ENCODE measurements at places on chromosomes 6 and 20.
A peak's percentile ranks its signal among the peaks of the same experiment; 100 is the strongest.

DNA sequence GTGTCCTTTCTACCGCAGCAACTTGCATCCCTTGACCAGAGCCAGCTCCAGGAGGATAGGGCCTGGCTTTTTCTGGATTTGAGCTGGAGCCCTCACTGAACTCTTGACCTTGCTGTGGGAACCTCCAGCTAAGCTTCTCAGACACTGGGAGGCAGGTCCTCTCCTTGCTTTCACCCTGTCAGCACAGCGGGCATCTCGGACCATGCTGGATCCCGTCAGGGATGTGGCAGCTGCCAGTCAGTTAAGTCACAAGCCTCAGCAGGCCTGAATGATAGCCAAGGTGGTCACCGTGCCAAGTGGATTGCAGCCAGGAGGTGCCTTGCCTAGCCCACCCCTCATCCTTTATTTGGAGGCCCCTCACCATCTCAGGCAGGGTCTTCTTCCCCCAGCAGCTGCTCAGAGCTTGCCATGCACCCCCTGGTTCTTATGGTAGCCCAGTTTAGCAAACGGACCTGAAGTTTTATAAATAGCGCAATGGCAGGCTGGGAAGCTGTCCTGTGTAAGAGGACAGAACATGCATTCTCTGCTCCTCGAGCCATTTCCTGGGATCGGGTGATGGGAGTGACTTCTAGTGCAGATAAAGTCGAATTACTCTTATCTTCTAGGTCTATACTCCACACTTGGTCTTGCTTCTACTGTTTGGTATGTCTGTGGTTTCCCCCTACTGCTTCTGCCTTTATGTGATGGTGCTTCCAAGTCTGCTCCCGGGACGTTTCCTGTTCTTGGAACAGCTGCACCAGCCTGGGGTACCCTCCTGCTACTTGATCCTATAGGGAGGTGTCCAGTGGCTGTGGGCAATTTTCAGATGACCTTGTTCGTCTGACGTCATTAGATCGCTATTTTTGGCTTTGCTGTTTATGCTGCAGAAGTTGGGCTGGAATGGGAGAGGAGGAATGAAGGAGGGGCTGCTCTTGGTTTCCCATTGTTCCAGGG is 7.1 kb upstream of the MYLK2 start:
- DNase-seq = no peak

GRCh38 chr6:31829633-31830283 is 2.2 kb downstream of the HSPA1B start:
- DNase-seq = peak; percentile 2

GRCh38 chr6:3592371-3592941 is 135.6 kb upstream of the SLC22A23 start:
- DNase-seq = no peak

GRCh38 chr6:22613051-22613450 is 43.7 kb downstream of the HDGFL1 start:
- no peak for DNase-seq

GRCh38 chr6:160973311-160974250 is 18.0 kb upstream of the MAP3K4 start:
- no peak for DNase-seq

- DNase-seq = no peak
These were observed 71.3 kb upstream of the FOXC1 start for GRCh38 chr6:1538369-1538768.

DNA sequence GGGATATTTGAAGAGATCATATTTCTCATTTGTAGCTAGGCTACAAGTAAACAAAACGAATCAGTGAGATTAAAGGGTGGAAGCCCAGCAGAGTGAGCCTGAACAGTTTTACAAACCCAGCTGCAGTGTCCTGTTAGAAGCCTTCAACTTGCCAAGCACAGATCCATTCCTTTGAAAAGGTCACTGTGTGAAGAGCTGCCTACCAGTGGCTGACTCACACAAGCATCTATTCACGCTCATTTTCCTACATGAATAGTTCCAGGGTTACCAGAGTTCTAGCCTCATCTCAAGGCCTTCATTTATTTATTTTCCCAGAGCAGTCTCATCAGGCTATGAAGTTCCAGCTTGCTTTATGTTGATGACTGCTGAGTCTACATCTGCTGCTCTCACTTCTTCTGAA is 25.7 kb upstream of the MLIP start:
- no peak for DNase-seq

DNA sequence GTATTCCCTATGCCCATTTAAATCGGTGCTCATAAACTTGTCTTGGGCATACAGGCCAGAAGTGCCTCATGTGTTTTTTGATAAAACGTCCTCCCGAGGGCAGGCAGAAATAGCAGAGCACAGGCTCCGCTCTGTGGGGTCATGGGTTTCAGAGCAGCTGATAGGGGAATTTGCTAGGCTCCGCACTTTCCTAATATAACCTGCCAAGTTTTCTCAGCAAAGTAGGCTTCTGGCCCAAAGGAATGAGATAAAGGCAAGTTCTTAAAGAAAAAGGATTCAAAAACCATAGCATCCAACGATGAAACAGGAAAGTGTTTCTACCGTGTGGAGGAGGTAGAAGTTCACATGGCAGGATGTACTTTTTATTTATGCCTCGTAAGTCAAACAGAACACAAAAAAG is 69.8 kb upstream of the RALGAPA2 start:
- no peak for DNase-seq

GRCh38 chr6:149248693-149249369 is 68.7 kb upstream of the TAB2 start:
- DNase-seq = no peak

- no peak for DNase-seq
These were observed 82.8 kb downstream of the MLIP start for GRCh38 chr6:54194067-54194466.

GRCh38 chr6:53439556-53439955 is 90.8 kb upstream of the ELOVL5 start:
- no peak for DNase-seq

DNA sequence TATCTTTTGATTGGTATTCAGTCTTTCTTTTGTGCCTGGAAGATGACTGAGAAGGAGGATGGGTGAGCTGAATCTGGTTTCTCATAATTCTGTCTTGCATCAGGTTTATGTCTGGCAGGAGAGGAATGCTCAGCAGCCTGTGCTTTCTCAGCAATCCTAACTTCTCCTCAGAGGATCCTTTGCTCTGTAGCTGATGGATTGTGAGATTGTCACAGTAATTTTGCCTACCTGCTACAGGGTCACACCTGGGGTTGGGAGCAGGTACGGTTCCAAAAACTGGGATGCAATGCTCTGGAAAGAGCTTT is 2.1 kb upstream of the HS3ST5 start:
- no peak for DNase-seq

GRCh38 chr6:168342636-168343035 is 23.1 kb upstream of the DACT2 start:
- no peak for DNase-seq

DNA sequence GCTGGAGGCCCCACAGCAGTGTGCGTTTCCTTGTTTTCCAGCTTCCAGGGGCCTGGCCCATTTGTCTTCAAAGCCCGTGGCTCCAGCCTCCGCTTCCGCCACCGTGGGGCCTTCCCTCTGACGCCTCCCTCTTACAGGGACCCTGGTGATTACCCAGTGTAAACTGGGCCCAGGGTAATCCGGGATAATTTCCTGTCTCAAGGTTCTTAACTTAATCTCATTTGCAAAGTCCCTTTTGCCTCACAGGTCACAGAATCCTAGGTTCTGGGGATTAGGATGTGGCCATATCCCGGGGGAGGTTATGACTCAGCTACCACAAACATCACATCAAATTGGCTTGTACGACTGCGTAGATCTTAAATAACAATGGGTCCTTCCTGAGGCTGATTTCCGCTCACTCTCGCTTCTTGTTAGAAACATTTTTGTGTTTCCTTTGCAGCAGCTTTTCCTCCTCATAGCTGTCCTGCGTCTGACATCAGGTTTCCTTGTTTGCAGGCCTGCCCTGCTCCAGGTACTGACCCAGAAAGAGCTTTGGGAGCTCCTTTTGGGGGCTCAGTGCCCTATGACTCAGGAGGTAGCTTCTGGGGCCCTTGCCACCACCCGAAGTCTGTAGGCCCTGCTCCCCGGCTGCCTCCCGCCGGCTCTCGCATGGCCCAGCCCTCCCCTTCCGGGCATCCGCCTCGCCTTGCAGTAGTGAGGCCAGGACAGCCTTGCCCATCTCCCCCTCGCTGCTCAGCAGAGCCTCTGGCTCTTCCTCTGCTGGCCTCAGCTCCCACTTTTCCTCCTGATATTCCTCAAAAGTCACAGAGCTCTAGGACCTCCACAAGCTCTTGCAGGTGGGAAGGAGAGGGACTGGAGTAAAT is 100.5 kb downstream of the ERMARD start:
- no peak for DNase-seq

DNA sequence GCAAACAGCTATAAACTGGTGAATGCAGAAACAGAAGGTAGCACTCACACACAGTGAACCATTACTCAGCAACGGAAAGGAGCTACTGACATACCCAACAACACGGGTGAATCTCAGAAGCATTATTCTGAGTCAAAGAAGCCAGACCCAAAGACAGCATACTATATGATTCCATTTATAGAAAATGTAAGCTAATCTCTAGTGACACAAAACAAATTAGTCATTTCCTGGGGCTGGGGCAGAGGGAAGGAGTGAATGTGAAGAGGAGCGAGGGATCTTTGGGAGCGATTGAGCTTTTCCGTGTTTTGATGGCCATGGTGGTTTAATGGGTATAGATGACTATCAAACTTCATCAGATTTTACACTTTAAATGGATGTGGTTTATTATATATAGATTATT is 614.6 kb downstream of the DHX35 start:
- no peak for DNase-seq

DNA sequence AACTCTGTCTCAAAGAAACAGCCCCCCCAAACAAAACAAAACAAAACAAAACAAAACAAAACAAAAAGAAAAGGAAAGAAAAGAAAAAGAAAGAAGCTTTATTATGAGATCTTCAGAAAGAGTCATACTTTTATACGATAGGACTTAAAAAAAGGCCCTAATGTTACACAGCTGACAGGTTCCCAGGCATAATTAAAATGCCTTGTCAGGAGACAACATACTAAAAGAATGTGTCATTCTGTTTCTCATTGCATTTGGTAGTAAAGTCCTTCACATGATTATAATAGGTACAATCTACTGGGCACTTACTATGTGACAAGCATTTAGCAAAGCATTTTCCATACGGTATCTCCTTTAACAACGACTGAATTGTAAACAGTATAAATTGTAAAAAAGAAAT is 36.4 kb upstream of the RPN2 start:
- DNase-seq = no peak

- no peak for DNase-seq
These were observed 52.9 kb downstream of the RNASET2 start for GRCh38 chr6:166903500-166903899.

DNA sequence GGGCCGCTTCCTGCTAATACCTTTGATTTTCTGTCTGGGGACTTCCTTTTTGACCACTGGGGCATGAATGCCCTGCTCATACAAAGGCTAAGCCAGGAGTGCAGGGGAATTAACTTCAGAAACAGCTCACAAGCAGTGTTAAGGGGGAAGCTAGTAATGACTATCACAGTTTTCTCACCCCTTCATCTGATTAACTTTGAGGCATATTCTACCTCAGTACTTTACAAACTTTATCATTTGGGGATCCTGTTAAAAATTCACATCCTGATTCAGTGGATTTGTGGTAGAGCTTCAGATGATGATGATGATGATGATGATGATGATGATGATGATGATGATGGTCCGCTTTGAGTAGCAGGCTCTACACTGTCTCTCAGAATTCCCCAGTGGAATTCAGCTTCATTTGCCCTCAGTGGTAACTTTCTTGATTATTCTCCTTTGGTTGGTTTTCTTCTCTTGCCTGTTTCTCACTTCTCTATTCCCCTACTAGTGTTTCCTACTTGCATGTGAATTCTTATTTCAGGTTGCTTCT is 78.4 kb upstream of the TMEM170B start:
- DNase-seq = no peak

- DNase-seq = no peak
These were observed 117.2 kb upstream of the ESR1 start for GRCh38 chr6:151690303-151690702.

GRCh38 chr6:24231438-24231977 is 105.5 kb downstream of the NRSN1 start:
- DNase-seq = no peak

DNA sequence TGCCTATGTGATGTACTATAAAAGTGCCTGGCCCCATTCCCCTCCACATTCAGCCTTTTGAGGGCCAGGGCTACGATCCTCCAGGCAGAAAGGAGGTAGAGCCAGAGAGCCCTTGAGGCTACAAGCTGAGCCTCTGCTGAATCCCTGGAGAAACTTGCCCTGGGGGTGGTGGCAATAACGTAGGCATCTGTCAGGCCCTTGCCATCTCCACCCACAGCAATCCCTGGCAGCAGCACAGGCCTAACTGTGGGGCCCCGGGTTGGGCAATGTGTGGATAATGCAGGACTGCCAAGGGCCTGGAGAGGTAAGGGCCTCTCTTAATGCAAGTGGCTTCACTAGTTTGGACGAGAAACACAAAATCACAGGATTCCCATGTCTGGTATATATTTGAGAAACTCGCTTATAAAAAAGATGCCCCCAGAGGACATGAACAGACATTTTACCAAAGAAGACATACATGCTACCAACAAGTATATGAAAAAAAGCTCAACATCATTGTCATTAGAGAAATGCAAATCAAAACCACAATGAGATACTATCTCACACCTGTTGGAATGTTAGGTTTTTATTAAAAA is 99.0 kb downstream of the QRSL1 start:
- DNase-seq = no peak

- DNase-seq = no peak
These were observed 66.7 kb upstream of the RIPOR2 start for GRCh38 chr6:25002326-25003091.

DNA sequence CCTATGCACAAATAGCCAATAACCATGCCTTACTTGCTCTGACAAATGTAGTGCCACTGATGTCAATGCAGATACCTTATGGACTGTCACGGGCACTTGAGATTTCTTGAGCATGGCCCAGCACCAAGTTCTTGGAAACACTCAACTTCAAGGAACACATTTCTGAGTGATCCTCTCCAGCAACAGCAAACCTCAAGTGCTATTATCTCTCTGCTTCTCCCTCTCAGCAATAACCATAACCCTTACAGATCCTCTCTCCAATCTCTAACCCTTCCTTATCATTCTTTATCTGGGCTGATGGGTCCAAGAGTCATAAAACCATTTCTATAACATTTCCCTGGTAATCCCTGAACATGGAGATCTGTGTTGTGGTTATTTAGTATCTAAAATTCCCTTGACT is 266.9 kb upstream of the STXBP5 start:
- no peak for DNase-seq

DNA sequence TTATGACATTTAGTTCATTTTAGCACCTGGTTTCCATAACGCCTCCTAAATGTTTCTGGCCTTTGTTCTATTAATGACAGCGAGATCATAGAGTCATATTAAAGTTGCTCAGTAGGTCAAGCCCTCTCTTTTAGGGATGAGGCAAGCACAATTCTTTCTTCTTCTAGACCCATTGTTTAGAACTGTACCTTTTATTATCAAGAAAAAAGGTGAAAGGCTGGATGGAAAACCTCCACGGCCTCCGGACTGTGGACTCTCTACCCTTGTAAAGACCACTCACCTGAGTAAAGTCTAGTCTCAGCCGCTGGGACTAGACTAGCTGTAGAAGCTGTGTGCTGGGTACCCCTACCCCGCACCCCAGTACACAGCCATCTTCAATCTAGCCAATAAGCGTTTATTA is 6.0 kb upstream of the AFDN start:
- DNase-seq = no peak
